ENCODE measurements at places on chromosomes 6 and 20.

DNA sequence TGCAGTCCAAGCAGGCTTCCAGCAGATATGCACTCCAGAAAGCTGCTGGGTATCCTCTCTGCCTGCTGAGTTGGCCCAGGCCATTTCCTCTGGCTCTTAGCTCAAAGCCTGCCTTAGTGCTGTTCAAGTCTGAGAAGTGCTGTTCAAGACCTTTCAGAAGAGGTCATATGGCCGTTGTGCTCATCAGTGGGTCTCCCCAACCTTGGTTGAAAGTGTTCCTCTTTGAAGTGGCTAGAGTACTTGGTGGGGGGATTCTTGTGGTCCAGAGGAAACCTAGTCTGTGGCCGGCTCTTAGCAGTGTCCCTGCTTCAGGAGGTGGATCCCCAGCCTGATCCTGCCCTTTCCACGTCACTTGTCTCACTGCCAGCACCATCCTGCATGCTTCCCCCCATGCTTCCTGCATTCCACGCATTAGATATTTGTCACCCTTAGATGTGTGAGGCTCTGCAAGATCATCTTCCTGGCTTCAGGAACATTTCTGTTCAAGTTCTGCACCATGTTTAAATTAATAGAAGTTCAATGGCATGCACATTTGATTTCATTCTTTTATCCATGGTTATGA lies 105.0 kb downstream of the FIG4 start:
- no peak for DNase-seq

GRCh38 chr20:56630506-56631317 lies 1.6 kb downstream of the TFAP2C start:
- peak; percentile 63 for DNase-seq

DNA sequence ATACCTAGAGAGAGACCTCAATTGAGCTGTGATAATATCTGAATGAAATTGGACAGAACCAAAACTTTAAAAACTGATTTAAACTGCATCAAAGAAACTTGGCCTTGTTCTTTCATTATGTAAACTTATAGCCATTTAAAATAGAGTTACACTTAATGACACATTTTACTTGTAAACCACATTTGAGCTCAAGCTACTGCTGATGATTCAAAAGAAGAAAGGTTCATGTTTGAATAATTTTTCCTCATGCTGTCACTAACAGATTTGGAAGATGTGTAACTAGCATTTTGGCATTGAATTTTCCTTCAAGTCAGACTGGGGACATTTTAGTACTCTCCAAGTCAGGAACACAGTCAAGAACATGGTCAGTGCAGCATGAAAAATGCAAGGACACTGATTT lies 26.9 kb downstream of the POPDC3 start:
- DNase-seq = no peak

DNA sequence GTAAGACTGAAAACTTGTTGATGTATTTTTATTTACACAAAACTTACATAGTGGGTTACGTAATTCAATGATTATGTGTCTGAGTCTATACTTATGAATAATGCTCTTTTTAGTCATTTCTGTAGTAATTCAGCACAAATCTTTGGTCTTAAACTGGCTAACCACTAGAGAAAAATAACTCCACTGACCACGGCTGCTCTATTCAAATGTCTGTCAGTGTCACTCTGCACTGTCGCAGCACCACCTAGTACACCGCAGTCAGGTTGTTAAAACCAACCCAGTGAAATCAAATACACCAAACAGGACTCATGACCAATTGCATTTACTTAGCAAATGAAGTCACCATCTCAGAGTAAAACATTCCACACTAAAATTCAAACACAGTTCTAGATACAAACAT lies 93.5 kb upstream of the CCDC28A start:
- DNase-seq = no peak

DNA sequence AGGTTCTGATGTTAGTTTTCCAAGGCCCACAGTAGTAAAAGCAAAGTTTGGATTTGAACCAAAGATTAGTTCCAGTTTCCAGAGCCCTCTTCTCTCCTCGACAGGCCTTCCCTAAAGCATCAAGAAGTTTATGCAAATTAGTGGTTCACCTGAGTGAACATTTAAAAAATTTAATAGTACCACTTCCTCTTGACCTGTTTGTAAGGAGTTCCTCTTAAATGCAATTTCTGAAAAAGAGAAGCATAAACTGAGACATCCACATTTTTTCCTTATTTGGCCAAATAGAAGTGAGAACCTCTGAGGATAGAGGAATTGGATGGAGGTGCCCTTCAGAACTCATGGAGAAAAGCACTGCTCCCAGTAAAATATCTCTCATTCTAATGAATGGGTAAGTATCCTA lies 1.2 kb upstream of the DSE start:
- DNase-seq = no peak

- DNase-seq = no peak
Measured at GRCh38 chr6:102026649-102027048, 633.1 kb downstream of the GRIK2 start.

DNA sequence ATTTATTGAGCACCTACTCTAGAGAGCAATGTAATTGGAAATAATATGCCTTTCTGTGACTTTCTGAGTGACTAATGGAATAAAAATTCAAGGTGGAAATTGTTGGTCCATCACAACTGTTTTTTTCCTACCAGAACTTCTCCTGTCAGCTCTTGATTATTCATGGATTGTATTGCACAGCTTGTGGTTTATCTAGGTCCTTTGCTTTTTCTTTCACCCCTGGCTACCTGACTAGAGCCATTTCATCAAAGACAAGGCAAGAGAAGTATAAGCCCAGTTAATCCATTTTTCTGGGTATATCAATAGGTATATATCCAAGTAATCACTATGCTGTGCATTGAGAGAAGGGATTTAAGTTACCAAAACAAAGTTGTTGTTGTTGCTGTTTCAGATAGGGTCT lies 168.4 kb downstream of the MMS22L start:
- no peak for DNase-seq

- DNase-seq = no peak
Measured at GRCh38 chr6:169075211-169075914, 178.3 kb downstream of the THBS2 start.

DNA sequence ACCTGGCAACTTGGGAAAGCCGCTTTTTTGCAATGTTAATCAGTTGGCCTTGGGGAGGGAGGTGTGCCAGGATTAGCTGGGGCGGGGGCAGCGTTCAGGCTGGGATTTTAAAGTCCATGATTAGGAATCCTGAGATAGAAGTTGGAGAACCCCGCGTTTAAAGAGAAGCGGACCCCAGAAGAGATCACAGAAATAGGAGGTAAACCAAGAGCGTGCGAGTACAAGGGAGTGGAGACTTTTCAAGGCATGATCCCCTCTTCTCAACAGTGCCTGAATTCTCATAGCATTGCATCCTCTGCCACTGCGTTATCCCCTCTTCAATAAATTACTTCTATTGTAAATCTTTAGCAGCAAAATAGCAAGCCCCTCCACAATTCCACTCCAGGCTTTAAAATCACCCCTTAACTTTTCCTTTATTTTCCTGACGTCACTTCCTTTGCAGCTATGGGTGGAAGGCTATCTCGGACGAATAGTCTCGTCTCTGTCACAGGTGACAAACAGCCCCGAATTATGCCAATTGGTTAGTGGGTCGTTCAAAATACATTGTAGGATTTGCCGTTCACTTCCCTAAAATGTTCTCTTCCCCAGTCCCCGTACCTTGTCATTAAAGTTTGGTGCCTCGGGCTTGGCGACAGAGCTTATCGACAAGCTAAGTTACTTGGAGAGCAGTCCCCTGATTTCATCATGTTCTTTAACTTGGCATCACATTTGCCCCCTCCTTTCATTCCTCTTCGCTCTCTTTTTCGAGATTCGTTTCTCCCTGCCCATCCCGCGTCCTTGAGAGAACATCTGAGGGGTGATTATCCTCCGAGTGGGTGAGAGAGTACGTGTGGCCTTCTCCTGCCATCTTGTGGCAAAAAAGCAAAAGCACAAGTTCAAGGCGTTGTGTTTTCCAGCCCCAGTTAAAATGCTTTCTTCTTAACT lies 17.1 kb downstream of the OR2B2 start:
- peak; percentile 64 for DNase-seq

DNA sequence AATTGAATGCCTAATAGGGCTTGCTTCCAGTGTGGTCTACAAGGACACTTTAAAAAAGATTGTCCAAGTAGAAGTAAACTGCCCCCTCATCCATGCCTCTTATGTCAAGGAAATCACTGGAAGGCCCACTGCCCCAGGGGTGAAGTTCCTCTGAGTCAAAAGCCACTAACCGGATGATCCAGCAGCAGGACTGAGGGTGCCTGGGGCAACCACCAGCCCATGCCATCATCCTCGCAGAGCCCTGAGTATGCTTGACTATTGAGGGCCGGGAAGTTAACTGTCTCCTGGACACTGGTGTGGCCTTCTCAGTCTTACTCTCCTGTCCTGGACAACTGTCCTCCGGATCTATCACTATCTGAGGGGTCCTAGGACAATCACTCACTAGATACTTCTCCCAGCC lies 411.5 kb downstream of the TENT5A start:
- no peak for DNase-seq

DNA sequence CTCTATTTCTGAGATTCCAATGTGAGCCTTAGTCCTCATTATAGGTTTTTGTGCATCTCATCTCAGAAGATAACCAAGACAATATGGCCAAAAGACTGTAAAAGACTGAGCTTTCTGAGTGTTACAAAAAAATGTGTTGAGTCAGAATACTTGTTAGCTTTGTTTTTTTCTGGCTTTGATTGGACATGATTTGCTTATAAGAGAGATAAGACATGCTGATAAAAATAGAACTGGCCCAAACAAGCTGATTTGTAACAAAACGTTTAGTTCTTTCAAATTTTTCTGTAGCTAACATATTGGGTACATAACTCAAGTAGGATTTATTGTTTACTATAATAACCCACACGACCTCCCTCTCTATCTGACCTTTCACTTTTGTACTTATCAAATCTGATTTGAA lies 32.9 kb downstream of the FILIP1 start:
- no peak for DNase-seq
